ENCODE measurements at places on chromosomes 2 and 18.

- no peak for DNase-seq
Observed at GRCh38 chr2:19673213-19673791, 228.5 kb downstream of the TTC32 start.

DNA sequence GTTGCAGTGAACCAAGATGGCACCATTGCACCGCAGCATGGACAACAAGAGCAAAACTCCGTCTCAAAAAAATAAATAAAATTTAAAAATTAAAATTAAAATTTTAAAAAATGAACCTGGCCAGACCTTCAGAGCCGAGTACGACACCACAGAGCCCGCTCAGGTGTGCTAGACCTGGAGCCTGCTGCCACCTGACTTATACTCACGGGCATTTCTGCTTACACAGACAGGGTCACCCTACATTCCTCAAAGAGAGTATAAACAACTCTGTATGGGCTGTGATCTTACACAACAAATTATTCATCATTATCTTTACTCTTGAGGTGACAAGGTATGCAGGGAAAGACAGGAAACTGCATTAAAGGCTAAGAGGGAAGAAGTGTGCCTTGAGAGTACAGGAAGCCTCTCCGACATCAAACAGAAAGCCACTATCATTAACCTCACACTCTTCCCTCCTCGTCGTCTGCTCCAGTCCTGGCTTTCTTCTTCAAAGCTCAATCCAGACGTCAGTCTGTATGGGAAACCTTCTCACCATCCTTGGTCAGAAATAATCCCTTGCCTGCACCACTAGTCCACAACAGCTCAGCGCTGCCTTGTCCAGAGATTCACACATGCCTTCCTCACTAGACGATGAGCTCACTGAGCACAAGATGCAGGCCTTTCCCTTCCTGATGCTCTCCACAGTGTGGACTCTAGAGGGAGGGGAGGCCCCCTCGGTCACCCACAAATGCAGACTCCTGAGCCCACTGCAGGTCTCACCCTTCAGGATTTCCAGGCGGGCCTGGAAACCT lies 56.2 kb downstream of the UXS1 start:
- DNase-seq = peak; percentile 23

- DNase-seq = no peak
Observed at GRCh38 chr18:48979944-48980890, 29.5 kb upstream of the SMAD7 start.

DNA sequence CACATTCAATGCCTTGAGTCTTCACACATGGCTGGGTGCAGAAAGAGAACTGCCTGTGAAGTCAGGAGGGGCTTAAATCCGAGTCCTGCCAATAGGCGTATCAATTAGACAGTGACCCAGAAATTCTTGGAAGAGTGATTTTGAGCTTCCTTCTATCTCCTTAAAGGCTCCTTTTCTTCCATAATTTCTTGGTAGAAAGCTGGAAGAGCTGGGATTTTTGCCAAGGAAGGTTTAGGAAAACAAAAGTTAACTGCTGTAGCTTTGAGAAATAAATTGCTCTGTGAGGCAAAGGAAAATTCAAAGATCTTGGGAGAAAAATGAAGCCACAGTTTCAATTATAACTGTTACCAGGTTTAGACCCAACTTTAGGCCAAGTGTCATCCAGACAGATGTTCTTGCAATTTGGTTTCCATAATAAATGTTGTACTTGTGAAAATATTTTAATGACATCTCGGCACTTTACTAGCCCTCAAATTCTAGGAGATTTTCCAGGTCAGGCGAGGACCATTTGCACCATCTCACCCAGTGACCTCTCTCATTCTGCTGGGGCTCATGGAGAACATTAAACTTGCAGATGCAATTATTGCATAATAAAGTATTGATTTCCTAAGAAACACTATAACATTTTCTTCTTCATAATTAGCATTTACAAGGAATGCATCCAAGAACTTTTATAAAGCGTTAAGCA lies 329.7 kb upstream of the MEIS1 start:
- no peak for DNase-seq

DNA sequence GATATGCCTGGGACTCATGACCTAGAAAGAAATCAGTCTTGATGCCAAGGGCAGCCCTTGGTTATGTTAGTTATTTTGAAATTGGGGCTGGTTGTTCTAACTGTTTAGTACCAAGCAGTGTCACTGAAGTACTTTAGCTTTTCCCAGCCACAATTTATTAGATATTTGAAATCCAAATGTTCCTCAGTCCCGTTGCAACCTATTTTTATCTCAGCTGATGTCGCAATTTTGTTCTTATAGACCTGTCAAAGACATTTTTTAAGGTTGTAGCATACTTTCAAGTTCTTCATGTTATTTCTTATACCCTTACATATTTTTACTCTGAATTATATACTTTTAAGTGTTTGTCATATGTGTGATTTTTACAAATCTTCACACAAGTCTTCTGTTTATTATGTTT lies 100.1 kb downstream of the LRP1B start:
- DNase-seq = no peak

GRCh38 chr2:169887120-169887519 lies 59.9 kb downstream of the UBR3 start:
- DNase-seq = no peak

- no peak for DNase-seq
Observed at GRCh38 chr2:63225964-63226686, 175.5 kb downstream of the OTX1 start.

GRCh38 chr2:112301171-112301584 lies 25.8 kb downstream of the ZC3H6 start:
- DNase-seq = no peak

- DNase-seq = no peak
Observed at GRCh38 chr2:27795868-27796277, 24.4 kb downstream of the MRPL33 start.

GRCh38 chr2:62209427-62209991 lies 13.6 kb downstream of the B3GNT2 start:
- DNase-seq = no peak

DNA sequence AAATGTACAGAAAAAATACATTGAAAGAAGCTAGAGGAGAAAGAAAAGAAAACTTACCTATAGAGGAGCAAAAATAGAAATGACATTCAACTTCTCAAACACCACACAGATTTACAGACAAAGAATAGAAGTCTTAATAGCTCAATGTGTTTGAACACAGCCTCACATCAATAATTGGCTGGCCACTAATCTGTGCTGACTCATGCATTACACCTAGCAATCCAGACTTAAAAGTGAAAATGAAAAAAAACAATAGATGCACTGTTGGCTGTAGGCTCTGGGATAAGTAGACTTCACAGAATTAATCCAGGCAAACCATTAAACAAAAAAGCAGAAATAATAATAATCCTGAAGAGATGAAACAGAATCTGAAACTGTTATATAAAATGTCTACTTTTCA lies 961.3 kb upstream of the CELF4 start:
- no peak for DNase-seq

GRCh38 chr2:142794850-142795249 lies 82.6 kb upstream of the KYNU start:
- DNase-seq = no peak

DNA sequence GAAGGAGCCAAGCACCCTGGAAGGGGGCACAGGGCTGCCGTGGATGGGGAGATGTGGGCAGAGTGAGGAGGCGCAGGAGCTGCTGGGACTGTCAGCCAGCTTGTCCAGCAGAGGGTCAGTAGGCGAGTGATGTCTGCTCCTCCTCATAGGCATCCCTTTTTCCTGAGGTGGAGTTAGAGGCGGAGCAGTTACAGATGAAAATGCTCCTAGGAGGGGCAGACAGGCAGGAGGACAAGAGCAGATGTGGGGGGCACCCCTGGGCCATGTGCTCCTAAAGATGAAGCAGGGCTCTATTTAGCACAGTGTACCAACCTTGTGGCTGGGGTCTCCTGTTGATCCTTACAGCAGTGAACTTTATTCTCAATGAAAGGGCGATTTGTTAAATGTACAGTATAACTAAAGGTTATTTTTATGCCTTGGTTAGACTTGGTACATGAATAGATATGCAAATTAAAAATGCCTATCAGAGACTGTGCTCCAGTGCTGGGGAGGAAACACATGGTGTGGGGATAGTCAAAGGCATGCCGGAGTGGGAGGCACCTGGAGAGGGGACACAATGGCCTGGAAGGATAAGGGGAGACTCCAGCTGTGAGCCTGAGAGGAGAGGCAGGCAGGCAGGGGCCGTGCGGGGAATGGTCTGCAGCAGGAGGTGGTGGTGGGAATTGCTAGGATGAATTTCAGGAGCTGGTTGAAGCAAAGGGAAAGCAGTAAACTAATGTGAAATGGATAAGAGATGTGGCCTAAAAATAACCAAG lies 175.3 kb downstream of the CLIP4 start:
- DNase-seq = no peak

DNA sequence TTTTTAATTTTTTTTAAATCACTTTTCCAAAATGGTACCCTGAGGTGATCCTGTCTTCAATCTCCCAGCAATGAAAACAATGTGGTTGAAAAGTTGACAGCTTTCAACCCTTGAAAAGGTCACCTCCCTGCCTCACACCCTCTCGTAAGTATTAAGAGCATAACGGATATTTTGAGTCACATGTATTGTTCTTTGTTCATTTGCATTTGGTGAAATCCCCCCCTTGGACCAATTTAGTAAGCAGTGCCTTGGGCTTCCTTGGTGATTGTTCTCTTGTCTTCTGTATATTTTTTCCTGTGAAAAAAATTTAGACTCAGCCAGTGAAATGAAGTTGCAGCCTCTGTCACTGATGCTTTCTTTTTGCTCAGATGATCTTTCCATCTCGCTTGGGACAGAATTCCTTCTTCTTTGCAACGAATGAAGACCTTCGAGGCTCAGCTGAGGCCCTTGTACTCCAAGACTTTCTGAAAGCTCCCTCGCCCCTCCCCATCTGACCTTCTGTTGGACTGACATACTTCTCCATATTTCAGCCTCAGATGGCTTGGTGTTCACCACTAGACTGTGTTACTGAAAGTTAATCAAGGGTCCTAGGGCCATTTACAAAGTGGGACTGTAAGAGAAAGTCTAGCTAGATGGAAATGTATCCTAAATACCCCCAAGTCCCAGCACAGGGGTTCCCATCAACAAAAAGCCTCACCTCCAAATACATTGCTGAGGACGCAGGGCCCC lies 158.4 kb downstream of the BCL2 start:
- no peak for DNase-seq

GRCh38 chr2:23695214-23695889 lies 231.6 kb downstream of the ATAD2B start:
- no peak for DNase-seq

GRCh38 chr2:240377366-240377765 lies 58.1 kb upstream of the GPC1 start:
- no peak for DNase-seq

GRCh38 chr18:7740821-7741220 lies 173.7 kb downstream of the PTPRM start:
- no peak for DNase-seq

DNA sequence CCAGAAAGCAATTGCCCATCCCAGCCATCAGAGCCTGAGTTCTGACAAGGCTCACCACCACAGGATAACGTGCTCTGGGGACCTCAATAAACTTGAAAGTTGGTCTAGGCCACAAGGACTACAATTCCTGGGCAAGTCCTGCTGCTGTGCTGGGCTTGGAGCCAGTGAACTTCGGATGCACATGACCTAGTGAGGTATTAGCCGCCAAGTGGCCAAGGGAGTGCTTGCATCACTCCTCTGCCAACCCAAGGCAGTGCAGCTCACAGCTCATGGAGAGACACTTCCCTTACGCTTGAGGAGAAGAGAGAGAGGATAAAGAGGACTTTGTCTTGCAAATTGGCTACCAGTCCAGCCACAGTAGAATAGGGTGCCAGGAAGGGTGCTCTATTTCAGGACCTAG lies 219.6 kb downstream of the MBD2 start:
- no peak for DNase-seq

DNA sequence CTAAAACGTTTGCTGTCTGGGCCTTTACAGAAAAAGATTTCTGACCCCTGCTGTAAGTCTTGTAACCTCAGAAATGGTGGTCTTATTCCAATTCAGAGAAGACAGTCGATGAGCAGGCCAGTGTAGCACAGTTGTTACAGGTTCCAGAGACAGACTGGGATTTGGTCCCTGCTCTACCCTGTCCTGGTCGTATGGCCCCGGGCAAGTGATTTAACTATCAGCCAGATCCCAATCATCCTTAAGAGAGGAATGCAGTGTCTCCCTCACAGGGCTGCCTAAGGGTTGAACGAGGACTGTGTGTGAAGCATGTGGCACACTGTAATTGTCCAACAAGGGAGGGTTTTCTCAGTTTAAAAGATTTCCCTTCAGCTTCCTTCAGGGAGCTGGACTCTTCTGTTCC lies 47.2 kb downstream of the HK2 start:
- no peak for DNase-seq

DNA sequence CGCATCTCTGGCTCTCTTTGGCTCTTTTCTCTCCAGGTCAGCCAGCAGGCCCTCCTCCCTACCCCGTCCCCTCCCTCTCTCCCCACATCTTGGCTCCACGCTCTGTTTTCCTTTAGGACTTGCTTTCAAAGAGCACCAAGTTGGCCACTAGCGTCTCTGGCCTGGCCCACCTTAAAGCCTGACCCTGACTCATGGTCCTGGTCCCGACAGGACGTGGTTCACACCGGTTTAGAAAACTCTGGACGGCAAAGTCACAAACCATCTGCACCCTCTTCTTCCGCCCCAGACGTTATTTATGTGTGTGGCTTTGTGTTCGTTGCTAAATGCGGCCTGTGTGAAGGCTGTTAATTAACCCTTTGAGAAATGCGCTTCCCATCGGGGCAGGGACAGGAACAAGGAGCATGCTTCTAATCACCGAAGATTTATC lies 169.0 kb upstream of the HAAO start:
- DNase-seq = no peak

DNA sequence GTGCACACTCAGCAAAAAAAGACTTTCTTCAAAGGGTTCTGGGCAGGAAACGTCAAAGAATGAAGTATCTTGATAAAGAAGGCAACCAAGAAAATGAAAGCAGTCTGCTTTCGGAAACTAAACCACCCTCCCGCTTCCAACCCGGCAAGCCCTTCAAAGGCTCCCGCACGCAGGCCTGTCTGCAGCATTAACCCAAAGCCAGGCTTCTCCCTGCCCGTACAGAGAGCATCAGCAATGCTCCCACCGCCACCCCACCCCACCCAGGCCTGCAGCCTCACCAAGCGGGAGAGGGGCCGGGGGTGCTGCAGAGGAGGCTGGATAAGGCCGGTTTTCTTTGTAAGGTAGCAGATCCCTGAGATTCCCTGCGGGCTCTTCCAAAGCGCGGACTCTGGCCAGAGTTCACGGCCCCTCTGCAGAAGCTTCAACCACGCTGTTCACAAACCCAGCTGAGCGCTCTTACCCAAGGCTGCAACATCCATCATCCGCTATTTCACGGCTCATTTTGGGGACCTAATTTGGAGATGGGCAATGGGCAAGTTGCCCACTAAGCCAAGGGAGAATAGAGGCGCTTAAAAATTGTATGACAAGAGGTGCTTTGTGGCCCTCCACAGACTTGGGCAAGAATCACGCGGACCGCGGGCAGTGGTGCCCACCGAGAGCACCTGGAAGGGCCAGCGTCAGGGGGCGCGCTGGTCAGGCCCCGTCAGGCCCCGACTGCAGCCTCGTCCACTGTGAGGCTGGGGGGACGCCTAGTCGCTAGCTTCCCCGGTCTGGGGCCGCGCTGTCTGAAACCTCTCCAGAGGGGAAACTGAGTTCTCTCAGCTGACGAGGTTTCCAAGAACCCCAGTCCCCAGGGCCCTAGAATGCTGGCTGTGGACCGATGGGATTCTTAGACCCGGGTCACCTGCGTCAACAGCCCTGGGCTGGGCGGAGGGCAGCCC lies 225.4 kb upstream of the ID2 start:
- peak; percentile 49 for DNase-seq

- DNase-seq = no peak
Observed at GRCh38 chr2:63054841-63055225, 4.2 kb downstream of the OTX1 start.

GRCh38 chr2:147002256-147002655 lies 842.6 kb upstream of the ACVR2A start:
- DNase-seq = no peak

GRCh38 chr2:106560773-106561172 lies 73.6 kb downstream of the CD8B2 start:
- no peak for DNase-seq

All from T-helper 9 cell (primary cell).